Activated naive CD8-positive, alpha-beta T cell treated with anti-CD3 and anti-CD28 coated beads, Interleukin-2, amount 10 ng/mL, durations not matched to agents 7 days and 5 days (primary cell): ENCODE measurements at places on chromosomes 1 and 21.
A peak's percentile ranks its signal among the peaks of the same experiment; 100 is the strongest.

GRCh38 chr1:108830119-108831008 lies 26.5 kb downstream of the AKNAD1 start:
- DNase-seq, result no peak

GRCh38 chr1:202150602-202151001 lies 6.1 kb upstream of the ARL8A start:
- no peak for DNase-seq

DNA sequence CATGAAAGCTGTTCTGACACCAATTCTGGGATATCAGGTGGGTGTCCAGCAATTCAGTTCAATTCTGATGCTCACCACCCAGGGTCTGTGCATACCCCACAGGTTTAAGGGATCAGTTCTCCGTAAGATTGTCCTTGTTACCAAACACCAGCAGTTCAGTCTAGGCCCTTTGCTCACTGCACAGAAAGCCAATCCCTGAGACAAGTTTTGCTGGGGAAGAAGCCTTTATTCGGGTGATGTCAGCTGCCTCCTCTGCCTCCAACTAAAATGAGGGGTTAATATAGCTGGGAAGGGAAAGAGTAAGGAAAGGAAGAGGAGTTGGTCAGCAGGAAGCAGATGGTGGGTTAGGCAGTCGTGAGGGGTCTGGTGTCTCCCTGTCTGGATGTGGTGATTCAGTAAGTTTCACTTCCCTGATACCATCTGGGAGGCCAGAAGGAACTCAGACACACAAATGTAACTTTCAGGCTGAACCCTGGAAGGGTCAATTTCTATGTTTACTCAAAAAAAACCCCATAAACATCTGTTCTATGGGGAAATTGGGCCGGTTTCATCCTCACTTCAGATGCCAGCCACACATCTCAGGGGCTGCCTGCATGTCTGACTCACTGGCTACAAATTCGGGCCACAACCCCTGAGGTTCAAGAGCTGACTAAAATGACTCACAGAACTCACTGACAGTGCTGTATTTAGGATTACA lies 83.3 kb upstream of the PGBD5 start:
- DNase-seq, result no peak

- no peak for DNase-seq
Measured at GRCh38 chr1:110300412-110301085, 38.6 kb upstream of the RBM15 start.

DNA sequence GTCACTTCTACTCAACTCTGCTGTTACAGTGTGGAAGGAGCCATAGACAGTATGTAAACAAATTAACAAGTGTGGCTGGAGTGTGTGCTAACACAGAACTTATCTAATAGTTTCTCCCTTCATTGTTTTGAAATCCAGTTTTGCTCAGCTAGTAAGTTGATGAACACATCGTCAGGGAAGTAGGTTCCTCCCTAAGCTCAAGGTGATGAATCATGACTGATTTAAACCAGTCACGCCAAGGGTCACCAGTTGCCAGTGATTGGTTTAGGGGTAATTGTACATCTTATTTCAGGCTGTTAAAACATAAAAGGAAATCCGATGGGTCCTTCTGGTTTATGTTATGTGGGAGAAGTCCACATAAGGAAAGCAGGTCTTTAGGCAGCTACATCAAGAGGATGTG lies 97.0 kb upstream of the CHODL start:
- no peak for DNase-seq

- no peak for DNase-seq
Measured at GRCh38 chr1:114702737-114703136, 7.4 kb upstream of the AMPD1 start.

- no peak for DNase-seq
Measured at GRCh38 chr1:70396607-70397006, 14.5 kb upstream of the CTH start.

GRCh38 chr21:29144736-29145353 lies 14.4 kb downstream of the MAP3K7CL start:
- DNase-seq, result no peak

DNA sequence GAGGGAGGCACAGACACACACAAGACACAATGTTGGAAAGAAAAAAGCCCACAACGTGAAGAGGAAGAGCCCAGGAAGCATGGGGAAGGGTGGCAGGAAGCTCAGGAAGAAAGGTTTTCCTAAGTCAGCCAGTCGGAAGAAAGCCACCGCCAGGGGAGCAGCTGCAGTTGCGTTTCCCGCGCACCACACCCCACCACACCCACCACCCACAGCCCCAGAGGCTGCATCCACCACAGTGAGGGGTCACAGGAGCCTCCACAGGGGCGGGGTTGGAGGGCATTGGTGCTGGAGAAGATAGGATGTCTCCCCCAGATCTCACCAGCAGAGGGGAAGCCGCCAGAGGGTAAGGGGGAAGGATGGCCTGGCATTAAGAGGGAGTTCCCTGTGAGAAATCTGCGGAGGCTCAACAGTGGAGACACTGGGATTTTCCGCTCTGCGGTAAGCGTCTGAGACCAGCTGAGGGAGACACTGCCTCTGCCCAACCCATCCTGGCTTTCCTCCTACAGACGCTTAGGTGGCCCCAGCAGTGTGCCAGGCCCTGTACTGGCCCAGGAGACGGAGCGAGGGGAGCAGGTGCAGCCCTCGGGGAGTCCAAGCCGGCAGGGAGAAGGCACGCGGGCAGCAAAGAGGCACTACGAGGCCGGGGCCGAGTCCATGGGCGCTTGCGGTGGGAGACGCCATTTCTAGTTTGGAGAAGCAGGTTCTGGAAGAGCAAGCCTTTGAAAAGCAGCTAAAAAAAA lies 19.8 kb downstream of the PGLYRP3 start:
- DNase-seq, result no peak

- DNase-seq, result no peak
Measured at GRCh38 chr1:221923929-221924598, 182.2 kb upstream of the DUSP10 start.

GRCh38 chr1:2270260-2271100 lies 42.4 kb downstream of the SKI start:
- DNase-seq, result no peak

DNA sequence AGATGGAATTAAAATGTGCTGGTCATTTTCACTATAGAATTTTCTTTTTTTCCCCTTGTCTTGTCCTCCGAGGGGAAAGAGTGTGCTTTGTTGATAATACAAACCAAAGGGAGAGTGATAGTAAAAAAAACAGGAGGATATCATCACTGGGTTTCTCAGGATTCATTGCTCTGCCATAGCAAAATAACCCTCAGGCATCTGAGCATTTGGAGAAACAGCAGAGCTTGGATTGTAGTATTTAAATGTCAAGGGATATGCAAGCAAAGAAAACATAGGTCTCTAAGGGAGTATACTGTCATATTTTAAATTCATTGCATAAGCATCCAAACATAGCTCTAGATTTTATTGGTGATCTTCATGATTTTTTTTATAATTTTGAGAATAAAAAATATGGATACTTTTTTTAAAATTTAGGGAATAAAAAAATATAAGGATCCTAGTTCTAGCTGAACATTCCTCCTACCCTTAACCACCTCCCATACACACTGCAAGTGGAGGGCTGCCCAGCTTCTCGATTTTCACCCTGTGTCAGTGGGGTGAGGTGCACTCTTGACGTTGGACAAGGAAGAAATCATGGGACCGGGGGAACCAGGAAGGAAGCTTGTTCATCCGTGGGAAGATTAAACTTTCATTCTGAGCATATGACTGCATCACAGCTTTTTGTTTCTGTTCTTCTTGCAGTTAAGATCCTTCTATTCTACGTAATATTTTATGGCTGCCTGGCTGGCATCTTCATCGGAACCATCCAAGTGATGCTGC lies 4.4 kb downstream of the ATP1B1 start:
- DNase-seq, result no peak

DNA sequence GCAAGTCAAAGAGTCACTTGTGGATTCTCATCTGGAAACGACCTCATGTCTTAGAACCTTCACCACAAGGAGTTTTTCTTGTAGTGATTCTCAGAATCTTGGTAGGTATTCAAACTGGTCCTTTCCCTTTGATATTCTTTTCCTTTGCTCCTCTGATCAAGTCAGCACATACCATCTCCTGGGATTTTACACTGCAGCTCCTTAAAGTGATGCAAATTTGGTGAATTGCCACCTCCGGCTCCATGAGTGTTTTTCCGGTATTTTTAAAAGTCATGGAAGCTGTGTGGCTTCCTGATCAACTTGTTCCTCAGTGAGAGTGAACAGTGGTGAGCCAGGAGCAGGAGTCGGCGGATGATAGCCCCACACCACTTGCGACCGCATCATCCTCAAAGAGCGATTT lies 182.1 kb upstream of the DAB1 start:
- no peak for DNase-seq

DNA sequence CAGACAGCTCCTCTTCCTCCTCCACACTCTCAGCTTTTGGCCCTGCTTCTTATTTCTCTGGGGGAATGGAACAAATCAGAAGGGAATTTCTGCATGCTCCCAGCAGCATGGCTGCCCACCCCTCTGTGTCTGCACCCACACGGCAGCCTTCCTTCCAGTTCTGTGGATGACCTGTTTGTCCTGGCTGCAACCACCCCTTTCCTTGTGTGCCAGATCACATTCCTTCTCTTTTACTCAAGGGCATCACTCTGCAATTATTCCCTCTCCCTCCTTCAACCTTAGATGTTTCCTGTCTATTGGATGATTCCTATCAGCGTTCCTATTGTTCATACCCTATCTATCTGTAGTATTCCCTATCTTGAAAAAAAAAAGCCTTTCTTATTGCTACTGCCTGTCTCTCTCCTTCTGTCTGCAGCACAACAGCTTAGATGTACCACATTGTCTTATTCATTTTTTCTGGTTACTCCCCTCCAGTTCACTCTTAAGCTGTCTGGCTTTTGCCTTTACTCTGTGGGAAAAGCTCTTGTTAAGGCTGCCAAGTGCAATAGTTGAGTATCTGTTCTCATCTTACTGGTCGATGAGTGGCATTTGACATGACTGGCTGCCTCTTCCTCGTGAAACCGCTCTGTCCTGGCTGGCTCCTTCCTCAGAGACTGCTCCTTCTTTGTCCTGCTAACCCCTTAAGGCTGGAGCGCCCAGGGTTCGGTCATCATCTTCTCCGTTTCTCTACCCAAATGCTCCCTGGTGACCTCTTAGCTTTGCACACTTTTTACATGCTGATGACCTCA lies 351.1 kb downstream of the CAMTA1 start:
- DNase-seq, result no peak

- DNase-seq, result peak; percentile 46
Measured at GRCh38 chr1:213987927-213988506, at the start of gene PROX1. Gene PROX1 (plus strand): TSS chr1:213987973. CDS start chr1:213996536, 8,563 bp downstream.
